ENCODE measurements at places on chromosomes 3 and 15. TPM values are rescaled to one million over a fixed set of nuclear protein-coding genes. Genes with fewer than 3 reads are reported as not detected.

DNA sequence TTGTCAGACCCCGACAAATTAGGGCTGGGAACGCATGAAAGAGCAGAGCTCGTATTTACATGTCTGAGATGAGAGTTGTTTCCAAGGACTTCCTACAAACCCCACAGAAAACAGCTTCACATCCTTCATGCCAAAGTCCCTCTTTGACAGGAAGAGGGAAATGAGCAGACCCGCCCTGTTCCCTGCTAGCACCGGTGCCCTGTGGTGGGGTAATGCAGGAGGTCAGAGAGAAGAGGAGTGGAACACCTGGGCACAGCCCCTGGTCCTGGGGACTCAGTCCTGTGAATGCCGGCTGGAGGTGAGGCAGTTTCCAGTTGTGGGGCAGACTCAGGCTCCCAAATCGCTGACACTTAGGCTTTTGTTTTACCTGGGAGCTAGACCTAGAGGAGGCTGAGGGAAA lies 4.0 kb downstream of the PLA2G4D start:
- H3K36me3 ChIP-seq = no peaks in the 10 kb centered on the region
- H3K27ac ChIP-seq = no peak overlapping the region
- H3K4me1 ChIP-seq = no peaks in the 10 kb centered on the region
- no peak overlapping the region for H3K4me3 ChIP-seq
- H3K27me3 ChIP-seq = peaks cover 9% of the 10 kb centered on the region

- H3K27me3 ChIP-seq = no peaks in the 10 kb centered on the region
- no peaks in the 10 kb centered on the region for H3K36me3 ChIP-seq
- DNase-seq = no peak
These were observed 85.8 kb downstream of the HMG20A start for GRCh38 chr15:77506311-77507142.

- no peak overlapping the region for H3K27ac ChIP-seq
- H3K27me3 ChIP-seq = no peaks in the 10 kb centered on the region
- peaks cover 22% of the 10 kb centered on the region for H3K4me1 ChIP-seq
- H3K4me3 ChIP-seq = no peak overlapping the region
These were observed 73.2 kb upstream of the HEG1 start for GRCh38 chr3:125128861-125129501.

DNA sequence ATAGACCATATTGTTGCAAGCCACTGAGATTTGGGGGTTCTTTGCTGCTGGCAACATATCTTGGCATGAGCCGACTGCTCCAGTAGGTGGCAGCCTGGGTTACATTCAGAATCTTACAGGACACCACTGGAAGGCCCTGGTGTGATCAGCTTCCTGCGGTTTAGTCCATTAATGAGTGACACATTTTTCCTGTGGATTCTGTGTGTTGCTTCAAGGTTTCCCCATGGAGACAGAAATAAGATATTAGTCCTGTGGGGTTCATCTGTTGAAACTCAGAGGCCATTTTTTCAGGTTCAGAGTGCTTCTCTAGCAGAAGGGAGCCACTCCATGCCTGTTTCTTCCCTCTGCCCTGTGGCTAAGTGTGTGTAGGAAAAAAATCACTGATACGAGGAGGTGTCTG lies 116.2 kb downstream of the MFSD1 start:
- H3K4me1 ChIP-seq = no peaks in the 10 kb centered on the region
- DNase-seq = no peak
- H3K4me3 ChIP-seq = no peak overlapping the region
- no peaks in the 10 kb centered on the region for H3K36me3 ChIP-seq
- no peaks in the 10 kb centered on the region for H3K27me3 ChIP-seq

GRCh38 chr3:32484436-32484835 lies 18.2 kb downstream of the CMTM6 start:
- H3K27ac ChIP-seq = peak overlapping the region; percentile 86
- no peak for DNase-seq

DNA sequence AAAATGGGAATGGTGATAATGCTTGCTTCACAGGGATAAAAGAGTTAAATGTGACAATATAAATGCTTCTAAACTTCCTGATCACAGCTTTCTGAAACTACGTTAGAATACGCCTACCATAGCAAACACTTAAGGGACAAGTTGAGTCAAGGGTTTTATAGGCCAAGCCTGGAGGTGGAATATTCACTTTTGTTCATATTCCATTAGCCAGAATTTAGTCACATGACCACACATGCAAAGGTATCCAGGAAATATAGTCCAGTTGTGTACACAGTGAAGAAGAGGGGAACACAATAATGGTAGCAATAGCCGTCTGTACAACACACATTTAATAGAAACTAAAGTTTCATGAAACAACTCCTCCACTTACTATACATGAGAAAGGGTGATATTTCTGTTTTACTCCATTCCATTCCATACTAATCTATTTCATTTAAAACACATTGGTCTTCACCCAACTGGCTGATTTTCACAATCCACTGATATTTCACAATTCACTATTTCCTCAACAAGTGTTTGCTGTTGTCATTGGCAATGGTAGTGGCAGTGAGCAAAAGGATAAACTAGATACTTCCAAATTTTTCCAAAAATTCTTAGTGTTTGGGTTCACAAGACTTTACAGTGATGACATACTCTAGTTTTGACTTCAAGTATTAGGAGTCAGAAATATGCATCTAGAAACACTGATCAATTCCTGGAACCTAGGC lies 270.9 kb downstream of the ERC2 start:
- H3K27ac ChIP-seq = no peak overlapping the region
- H3K36me3 ChIP-seq = no peaks in the 10 kb centered on the region
- no peaks in the 10 kb centered on the region for H3K4me1 ChIP-seq
- no peaks in the 10 kb centered on the region for H3K27me3 ChIP-seq
- no peak for DNase-seq
- no peak overlapping the region for H3K4me3 ChIP-seq

GRCh38 chr15:44450172-44450571 lies 22.7 kb downstream of the CTDSPL2 start:
- no peak overlapping the region for H3K4me3 ChIP-seq
- DNase-seq = no peak
- no peaks in the 10 kb centered on the region for H3K27me3 ChIP-seq
- H3K27ac ChIP-seq = no peak overlapping the region

DNA sequence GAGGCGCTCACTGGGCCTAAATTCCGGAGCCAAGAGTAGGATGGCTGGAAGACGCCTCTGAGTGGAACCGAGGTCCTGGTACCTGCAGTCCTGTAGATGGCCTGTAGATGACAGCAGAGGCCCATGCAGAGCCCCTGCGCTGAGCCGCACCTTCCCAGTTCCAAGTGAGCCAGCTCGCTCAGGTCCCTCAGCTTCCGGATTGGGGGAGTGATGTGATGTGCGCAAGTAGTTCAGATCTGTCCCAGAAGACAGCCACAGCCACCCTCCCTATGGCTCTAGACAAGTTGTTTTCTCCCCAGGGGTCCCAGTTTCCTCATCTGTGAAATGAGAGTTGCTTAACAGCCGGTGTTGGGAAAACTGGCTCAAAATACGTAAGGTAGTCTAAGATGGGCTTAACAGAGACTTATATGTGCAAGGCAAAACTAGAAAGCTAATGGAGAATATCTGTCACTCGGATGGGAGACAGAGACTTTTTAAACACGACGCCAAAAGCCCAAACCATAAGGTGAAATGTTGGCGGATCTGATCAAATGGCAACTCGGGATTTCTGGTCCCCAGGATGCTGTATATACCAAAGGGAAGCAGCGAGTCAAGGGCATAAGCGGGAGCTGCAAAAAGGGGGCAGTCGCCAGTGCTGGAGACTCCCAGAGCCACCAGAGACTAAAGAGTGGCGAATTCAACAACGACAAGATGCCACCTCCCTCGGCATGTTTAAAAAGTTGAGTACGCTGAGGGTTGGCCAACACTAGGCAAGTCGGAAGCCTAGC lies 765 bp upstream of the MAPKAPK3 start:
- peaks cover 59% of the 10 kb centered on the region for H3K4me1 ChIP-seq
- H3K27me3 ChIP-seq = no peaks in the 10 kb centered on the region
- peak; percentile 70 for DNase-seq
- H3K36me3 ChIP-seq = peaks cover 10% of the 10 kb centered on the region

GRCh38 chr3:111735912-111736311 lies 123.2 kb upstream of the PHLDB2 start:
- no peaks in the 10 kb centered on the region for H3K4me1 ChIP-seq
- H3K27me3 ChIP-seq = no peaks in the 10 kb centered on the region
- no peak overlapping the region for H3K27ac ChIP-seq
- no peak overlapping the region for H3K4me3 ChIP-seq

- no peak for DNase-seq
- H3K27me3 ChIP-seq = no peaks in the 10 kb centered on the region
These were observed 3.1 kb upstream of the LPCAT4 start for GRCh38 chr15:34370129-34370528.

- H3K27me3 ChIP-seq = no peaks in the 10 kb centered on the region
- DNase-seq = peak; percentile 78
- H3K4me3 ChIP-seq = peak overlapping the region; percentile 96
- peak overlapping the region; percentile 99 for H3K27ac ChIP-seq
- H3K4me1 ChIP-seq = peaks cover 24% of the 10 kb centered on the region
- peaks cover 6% of the 10 kb centered on the region for H3K36me3 ChIP-seq
These were observed 463 bp downstream of the TERC start for GRCh38 chr3:169764312-169764881.

DNA sequence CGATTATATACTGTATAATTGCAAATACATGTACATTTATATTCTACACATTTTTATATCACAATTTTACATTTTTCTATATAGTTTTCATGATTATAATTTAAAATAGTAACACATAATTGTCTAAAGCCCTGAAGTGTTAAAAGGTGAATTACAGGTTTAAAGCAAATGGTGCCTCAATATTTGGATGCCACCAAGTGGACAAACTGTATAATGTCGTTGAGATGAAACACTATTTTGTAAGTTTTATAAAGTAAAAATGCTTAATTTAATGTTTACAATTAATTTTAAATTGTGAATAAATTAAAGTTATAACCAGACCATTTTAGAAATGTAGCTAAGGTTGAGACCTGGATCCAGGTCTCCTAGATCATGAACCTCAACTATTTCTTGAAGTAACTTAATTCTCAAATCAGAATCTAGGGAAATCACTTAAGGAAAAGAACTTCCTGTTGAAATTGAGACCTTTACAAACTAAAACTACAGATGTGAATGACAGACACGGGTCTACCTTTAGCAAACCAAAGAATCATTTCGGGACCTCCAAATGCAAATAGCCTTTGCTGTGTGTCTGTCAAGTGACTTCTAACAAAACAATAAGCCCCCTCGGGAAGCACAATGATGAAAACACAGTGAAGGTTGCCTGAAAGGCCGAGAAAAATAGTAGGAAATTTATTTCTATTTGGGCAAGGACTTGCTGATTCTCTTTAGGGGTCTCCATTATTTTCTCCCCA lies 37.8 kb downstream of the EHHADH start:
- H3K4me1 ChIP-seq = no peaks in the 10 kb centered on the region
- no peak for DNase-seq
- H3K27ac ChIP-seq = no peak overlapping the region
- no peak overlapping the region for H3K4me3 ChIP-seq
- no peaks in the 10 kb centered on the region for H3K36me3 ChIP-seq
- H3K27me3 ChIP-seq = no peaks in the 10 kb centered on the region

DNA sequence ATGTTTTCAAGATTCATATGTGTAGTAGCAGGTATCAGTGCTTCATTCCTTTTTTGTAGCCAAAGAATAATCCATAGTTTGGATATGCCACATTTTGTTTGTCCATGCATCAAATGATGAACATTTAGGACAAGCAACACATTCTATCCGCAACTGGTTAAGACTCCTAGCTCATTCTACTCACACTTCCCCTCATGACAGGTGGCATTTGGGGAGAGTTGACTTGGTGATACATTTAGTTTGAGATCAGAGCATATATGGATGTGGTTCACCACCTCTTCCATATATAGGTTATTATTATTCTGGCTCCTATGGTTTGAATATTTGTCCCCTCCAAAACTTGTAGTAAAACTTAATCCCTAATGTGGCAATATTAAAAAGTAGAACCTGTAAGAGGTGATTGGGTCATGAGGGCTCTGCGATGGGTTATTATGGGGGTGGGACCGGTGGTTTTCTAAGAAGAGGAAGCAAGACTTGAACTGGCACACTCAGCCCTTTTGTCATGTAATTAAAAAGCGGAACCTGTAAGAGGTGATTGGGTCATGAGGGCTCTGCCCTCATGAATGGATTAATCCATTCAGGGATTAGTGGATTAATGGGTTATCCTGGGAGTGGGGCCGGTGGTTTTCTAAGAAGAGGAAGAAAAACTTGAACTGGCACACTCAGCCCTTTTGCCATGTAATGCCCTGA lies 75.3 kb upstream of the HRH1 start:
- peaks cover 8% of the 10 kb centered on the region for H3K27me3 ChIP-seq
- no peak overlapping the region for H3K4me3 ChIP-seq
- no peaks in the 10 kb centered on the region for H3K36me3 ChIP-seq
- no peak for DNase-seq

DNA sequence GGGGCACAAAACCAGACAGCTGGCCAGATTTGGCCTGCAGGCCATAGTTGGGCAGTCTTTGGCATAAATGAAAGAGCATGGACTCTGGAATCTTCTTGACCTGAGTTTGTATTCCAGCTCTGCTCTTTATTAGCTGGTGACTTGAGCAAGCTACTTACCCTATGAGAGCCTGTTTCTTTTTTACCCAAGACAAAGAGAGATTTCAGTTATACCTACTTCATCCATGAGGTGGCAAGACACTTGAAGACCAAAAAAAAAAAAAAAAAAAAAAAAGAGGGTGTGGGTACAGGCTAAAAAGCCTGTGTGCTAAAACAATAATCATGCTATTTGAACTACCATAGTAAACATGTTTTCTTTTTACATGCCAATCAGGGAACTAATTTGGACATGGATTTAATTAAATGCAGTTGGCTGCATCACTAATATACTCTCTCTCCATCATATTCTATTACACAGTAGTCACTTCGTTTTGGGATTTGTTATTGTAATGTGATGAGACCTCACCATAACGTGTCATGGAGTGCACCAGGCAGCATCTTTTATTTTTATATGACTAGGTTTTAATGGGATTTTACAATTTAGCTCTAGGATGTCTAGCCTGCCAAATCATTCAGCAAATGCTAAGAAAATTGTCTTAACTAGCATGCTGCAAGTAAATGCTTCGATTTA lies 109.2 kb upstream of the FHIT start:
- DNase-seq = no peak
- H3K4me1 ChIP-seq = peaks cover 5% of the 10 kb centered on the region
- H3K4me3 ChIP-seq = no peak overlapping the region
- H3K36me3 ChIP-seq = no peaks in the 10 kb centered on the region

DNA sequence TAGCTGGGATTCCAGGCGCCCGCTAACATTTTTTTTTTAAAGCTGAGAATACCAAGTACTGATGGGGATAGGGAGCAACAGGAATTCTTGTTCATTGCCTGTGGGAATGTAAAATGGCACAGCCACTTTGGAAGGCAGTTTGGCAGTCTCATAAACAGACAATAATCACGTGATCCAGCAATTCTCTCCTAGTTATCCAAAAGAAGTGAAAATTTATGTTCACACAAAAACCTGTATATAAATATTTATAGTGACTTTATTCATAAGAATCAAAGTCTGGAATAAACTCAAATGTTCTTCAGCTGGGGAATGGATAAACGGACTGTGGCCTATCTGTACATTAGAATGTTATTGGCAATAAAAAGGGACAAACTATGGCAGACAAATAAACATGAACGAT lies 72.5 kb upstream of the NEO1 start:
- H3K27ac ChIP-seq = no peak overlapping the region
- H3K4me3 ChIP-seq = no peak overlapping the region
- no peaks in the 10 kb centered on the region for H3K4me1 ChIP-seq
- no peak for DNase-seq

Gene XCR1
- total RNA-seq = not detected

Gene LMAN1L
- total RNA-seq = 2.2 TPM

Gene ALG1L2
- total RNA-seq = 4.6 TPM

Gene THRB
- total RNA-seq = 0.31 TPM

Gene CCR9
- 0.44 TPM for total RNA-seq

Gene MAP6D1
- 1.9 TPM for total RNA-seq
